ENCODE measurements at places on chromosomes 5 and 9. TPM values are rescaled to one million over a fixed set of nuclear protein-coding genes. Genes with fewer than 3 reads are reported as not detected.

The PNPLA7 gene
- total RNA-seq: 17.3 TPM

The PCDHB3 gene
- 6.2 TPM for total RNA-seq

The LCN6 gene
- 12.2 TPM for total RNA-seq

The LECT2 gene
- total RNA-seq: not detected

The TPM2 gene
- 402 TPM for total RNA-seq

The FCN2 gene
- 0.73 TPM for total RNA-seq

The USP20 gene
- total RNA-seq: 15.0 TPM

The TXNDC8 gene
- total RNA-seq: not detected

The SOWAHA gene
- total RNA-seq: 3.2 TPM

The F2RL1 gene
- 0.64 TPM for total RNA-seq
